Hindlimb muscle (tissue), 1 donor: ENCODE measurements at places on chromosomes 2 and 18.

DNA sequence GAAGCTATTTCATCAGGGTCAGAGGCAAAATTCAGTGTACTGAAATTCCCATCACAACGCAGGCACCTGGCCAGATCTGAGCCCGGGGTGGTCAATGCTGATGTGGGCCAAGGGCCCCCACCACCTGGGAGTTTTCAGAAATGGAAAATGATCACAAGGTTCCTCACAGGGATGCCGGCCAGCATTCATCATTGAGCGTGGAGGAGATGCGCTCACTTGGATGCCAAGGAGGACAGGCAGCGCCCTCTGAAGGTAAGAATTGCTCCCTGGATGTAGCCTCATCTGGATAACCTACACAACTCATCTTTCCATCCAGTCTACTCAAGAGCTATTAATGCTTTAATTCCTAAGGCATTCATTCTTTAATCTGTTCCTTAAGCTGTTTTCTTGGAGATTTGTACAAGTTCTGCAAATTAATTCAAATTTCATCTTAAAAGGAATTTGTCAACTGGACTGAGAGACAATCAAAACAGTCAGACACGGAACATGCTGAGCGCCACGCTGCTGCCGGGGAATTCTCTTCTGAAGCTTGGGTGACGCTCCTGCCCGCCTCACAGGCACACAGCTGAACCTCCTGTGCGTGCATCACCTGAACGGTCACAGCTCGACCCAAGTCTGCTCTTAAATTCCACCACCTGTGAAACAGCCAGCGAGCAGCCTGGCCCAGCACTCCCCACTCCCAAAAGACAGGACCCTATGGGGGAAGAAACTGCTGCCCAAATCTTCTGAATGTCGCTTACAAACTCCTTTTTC, 206.7 kb downstream of the HDAC4 start:
- no peak for DNase-seq

DNA sequence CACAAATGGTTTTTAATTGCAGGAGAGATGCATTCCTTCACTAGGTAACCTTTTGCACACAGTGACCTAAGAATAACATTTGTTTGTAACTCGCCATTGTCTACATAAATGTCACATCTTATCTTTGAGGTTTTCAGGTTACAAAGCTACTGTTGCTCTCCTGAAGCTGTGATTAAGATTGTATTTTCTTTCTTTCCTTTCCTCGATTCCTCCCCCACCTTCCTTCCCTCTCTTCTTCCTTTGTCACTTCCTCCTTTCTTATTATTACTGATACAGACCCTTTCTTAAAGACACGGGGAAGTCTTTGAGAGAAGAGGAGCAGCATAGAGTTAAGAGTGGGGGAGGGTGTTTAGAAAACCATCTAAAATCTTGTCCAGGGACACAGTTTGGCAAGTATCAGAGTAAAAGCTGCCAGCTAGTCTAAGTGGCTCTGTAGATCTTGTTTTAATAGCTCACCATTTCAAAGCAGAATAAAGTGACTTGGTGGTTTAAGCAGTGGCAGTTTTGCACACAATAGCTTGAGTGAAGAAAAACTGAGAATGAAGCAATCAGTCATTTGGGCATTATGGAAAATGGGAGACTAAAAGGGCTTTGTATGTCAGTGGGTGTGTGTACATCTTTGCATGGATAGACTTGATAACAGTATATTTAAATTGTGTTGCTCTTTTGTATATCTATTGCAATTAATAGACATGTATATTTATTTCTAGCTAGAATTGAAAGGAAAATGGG, 10.9 kb downstream of the CERS6 start:
- no peak for DNase-seq

DNA sequence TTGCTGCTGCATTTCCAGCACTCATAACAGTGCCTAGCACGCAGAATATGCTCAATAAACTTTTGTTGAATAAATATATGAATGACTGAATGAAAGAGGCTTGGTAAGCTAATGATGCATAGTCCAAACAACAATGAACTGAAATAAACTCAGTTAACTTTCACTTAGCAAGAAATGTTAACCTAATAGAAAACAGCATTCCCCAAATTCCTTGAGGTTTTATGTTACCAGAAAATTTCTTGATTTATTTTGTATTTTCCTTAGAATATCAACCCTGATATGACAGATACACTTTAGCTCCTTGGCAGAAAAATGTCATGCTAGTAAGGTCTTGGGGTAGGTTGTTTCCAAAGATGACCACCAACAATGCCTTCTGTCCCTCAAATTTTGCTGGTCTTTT, 217.4 kb downstream of the KCNE4 start:
- no peak for DNase-seq

DNA sequence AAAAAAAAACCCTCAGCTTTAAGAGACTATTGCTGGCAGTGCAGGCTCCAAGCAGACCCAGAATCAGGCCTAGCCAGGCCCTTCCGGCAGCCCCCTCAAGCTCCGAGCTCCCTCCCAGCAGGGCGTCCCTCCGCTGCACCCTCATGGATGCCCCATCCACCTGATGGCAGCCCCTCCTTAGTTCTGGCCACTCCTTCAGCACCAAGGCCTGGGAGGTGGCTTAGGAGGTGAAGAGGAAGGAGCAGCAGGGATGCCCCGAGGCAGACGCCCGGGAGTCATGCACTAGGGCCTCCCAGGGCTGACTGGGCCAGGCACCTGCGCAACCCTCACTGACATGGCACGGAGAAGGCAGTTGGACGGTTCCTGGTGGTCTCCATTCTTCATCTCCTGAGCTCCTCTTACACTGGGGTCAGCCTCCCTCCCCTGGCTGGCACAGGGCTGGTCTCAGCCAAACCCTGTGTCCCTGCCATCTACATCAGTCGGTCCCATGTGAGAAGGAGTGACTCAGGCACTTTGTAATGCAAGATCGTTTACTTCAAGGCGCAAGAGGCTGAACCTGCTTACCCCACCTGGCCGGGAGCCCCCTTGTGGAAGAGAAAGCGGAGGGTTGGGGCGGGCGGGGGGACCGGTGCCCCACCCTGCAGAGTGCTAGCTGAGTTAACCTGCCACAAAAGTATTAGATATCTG, 53.5 kb upstream of the ID2 start:
- no peak for DNase-seq

DNA sequence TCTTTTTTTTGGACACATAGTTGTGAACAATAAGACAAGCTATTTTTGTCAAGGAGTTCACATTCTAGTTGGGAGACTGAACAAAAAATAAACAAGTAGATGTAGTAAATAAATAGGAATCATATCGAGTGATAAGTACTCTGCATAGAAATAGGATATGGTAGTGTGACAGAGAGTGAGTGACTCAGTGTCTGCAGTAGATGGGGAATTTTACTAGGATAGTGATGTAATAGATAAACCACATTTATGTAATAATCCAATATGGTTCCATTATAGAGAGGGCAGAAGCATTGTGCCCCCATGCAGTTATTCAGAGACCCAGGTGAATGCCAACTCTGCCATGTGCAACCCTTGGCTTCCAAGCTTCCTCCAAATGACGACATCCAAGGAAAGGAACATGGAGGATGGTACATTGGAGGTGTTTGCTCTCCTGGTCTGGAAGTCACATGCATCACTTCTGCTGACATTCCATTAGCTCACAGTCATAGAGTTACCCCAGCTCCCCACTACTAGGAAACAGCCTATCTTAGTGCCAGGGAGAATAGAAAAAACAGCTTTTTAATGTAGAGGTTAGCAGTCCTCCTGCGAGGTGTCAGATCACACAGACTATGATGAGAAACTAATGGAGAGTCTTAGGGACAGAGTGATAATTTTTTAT, 595.4 kb downstream of the NYAP2 start:
- no peak for DNase-seq
